Stimulated activated CD4-positive, alpha-beta T cell treated with anti-CD3 and anti-CD28 coated beads, Interleukin-15, amount 100 ng/mL, for 1 hour (primary cell): ENCODE measurements at places on chromosomes 3 and 15.

DNA sequence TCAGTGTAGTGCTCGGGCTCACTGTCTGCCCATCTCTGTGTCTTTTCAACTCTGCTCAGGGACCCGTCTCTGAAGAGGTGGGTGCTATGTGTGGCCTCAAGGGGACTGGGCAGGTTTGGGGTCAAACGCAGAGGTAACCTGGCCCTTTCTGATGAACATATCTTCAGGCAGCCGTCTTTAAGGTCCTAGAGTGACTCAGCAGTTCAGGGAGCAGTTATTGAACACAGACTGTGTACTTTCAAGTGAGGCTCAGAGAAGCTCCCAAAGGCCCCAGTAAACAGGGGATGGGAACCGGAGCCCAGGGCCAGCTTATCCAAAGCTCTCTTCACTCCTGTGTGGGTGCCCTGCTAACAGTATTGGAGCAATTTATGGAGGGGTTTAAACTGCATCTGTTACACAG, 73.1 kb downstream of the WDR76 start:
- DNase-seq = no peak

DNA sequence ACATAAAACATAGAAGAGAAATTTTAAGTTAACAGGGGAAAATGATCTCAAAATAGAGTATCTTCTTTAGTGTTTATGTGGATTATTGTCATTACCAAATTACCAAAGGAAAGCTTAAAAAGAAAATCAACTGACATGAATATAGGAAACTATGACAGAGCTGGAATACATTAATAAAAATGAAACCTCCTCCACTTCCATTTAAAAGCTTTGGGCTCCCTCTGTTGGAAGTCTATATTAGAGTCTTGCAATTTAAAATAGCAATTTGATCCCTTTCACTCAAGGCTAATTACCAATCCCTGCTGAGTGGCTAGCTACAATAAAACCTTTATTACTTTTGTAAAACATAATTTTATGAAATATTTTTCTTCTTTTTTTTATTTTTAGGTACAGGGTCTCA, 61.4 kb upstream of the IMPG2 start:
- no peak for DNase-seq

GRCh38 chr3:2993736-2994135, 116.4 kb downstream of the IL5RA start:
- no peak for DNase-seq

- DNase-seq = no peak
Measured at GRCh38 chr3:12125772-12126171, 32.9 kb downstream of the TIMP4 start.

- DNase-seq = no peak
Measured at GRCh38 chr3:30873671-30874070, 20.8 kb downstream of the GADL1 start.

GRCh38 chr15:80840182-80841130, 61.3 kb downstream of the CEMIP start:
- DNase-seq = no peak
